ENCODE measurements at places on chromosomes 13 and 19.

- H3K27me3 ChIP-seq = no peaks in the 10 kb centered on the region
- H3K4me1 ChIP-seq = no peaks in the 10 kb centered on the region
- peak overlapping the region; percentile 52 for H3K27ac ChIP-seq
- H3K4me3 ChIP-seq = peak overlapping the region; percentile 93
- DNase-seq = peak; percentile 58
- no peaks in the 10 kb centered on the region for H3K36me3 ChIP-seq
Measured at GRCh38 chr19:44113784-44114390, 688 bp downstream of the ZNF225 start.

GRCh38 chr13:113187263-113187669 lies 21.2 kb downstream of the PCID2 start:
- no peak overlapping the region for H3K4me3 ChIP-seq
- no peaks in the 10 kb centered on the region for H3K27me3 ChIP-seq
- H3K27ac ChIP-seq = no peak overlapping the region
- DNase-seq = no peak
- no peaks in the 10 kb centered on the region for H3K4me1 ChIP-seq
- H3K36me3 ChIP-seq = peaks cover 20% of the 10 kb centered on the region

DNA sequence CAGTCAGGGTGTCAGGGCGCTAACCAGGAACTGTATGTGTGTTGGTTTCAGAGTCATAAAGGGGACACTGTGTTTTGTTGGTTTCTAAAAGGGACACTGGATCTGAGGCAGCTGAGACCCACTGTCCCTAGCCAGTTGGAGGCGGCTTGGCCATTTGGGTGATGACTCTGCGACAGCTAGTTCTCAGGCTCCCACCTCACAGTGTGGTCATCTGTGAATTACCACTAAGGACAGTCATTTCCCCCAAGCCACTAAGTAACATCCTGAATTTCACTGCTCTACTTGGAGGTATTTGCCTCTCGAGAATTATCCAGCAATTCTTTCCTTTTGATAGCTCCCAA lies 51.5 kb downstream of the EPS15L1 start:
- no peak overlapping the region for H3K4me3 ChIP-seq
- peaks cover 2% of the 10 kb centered on the region for H3K4me1 ChIP-seq
- peaks cover 51% of the 10 kb centered on the region for H3K36me3 ChIP-seq
- DNase-seq = no peak

GRCh38 chr13:107329991-107330390 lies 762.1 kb upstream of the ARGLU1 start:
- no peaks in the 10 kb centered on the region for H3K36me3 ChIP-seq
- no peak for DNase-seq
- H3K27me3 ChIP-seq = no peaks in the 10 kb centered on the region
- H3K4me1 ChIP-seq = no peaks in the 10 kb centered on the region
- no peak overlapping the region for H3K4me3 ChIP-seq

DNA sequence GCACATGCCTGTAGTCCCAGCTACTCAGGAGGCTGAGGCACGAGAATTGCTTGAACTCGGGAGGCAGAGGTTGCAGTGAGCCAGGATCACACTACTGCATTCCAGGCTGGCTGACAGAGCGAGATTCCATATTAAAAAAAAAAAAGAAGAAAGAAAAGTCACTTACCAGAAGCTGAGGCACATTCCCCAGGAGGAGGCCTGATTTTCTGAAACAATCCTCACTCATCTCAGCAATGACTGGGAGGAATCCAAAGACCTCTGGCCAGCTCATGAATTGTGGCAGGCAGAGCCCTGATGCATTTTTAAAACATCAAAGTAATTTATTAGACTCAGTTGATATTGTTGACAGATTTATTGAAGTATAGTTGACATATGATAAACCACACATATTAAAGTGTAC lies 206.3 kb downstream of the FOXO1 start:
- DNase-seq = no peak
- H3K4me3 ChIP-seq = no peak overlapping the region
- H3K4me1 ChIP-seq = no peaks in the 10 kb centered on the region
- H3K27ac ChIP-seq = no peak overlapping the region
- H3K36me3 ChIP-seq = no peaks in the 10 kb centered on the region
- H3K27me3 ChIP-seq = no peaks in the 10 kb centered on the region

DNA sequence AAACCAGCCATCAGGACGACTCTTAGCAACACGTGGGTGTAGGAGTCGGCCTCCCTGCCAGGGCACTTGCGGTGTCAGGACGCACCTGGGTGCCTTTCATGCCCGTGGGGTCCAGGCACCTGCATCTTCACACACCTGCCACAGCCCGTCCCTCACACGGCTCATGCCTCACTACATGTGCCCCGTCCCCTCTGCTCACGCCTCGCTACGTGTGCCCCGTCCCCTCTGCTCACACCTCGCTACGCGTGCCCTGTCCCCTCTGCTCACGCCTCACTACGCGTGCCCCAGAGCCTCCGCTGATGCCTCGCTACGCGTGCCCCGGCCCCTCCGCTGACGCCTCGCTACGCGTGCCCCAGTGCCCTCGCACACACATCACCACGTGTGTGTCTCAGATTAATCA lies 58.0 kb upstream of the F7 start:
- no peaks in the 10 kb centered on the region for H3K27me3 ChIP-seq
- no peak overlapping the region for H3K27ac ChIP-seq
- no peak overlapping the region for H3K4me3 ChIP-seq
- no peak for DNase-seq
- H3K36me3 ChIP-seq = peaks cover 4% of the 10 kb centered on the region
- H3K4me1 ChIP-seq = no peaks in the 10 kb centered on the region

DNA sequence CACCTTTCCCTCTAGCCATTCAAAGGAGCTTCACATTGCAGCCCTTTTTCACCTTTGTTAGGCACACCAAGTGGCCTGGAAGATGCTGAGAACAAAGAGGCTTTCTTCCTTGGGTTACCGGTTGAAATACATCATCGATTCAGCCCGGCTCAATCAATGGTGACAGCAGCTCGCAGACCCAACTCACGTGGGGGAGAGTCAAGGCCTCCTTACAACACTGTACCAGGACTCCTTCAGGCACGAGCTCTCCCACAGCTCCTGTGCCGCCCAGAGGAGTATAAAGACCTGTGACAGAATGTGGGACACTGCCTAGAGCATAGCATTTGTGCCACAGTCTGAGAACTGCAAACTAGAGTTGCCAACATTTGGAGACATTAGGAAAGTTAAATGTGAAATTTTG lies 3.9 kb upstream of the LRRC63 start:
- H3K36me3 ChIP-seq = no peaks in the 10 kb centered on the region
- H3K4me3 ChIP-seq = no peak overlapping the region
- no peak overlapping the region for H3K27ac ChIP-seq
- H3K4me1 ChIP-seq = no peaks in the 10 kb centered on the region
- no peak for DNase-seq

Measured in kidney (tissue), 22 donors.